NCI-H1694 (cell line): ENCODE measurements at places on chromosomes 1 and 21.

- no peak for DNase-seq
Measured at GRCh38 chr21:14487490-14488432, 58.4 kb downstream of the SAMSN1 start.

- no peak for DNase-seq
Measured at GRCh38 chr1:172448995-172449584, 5.2 kb upstream of the PIGC start.

DNA sequence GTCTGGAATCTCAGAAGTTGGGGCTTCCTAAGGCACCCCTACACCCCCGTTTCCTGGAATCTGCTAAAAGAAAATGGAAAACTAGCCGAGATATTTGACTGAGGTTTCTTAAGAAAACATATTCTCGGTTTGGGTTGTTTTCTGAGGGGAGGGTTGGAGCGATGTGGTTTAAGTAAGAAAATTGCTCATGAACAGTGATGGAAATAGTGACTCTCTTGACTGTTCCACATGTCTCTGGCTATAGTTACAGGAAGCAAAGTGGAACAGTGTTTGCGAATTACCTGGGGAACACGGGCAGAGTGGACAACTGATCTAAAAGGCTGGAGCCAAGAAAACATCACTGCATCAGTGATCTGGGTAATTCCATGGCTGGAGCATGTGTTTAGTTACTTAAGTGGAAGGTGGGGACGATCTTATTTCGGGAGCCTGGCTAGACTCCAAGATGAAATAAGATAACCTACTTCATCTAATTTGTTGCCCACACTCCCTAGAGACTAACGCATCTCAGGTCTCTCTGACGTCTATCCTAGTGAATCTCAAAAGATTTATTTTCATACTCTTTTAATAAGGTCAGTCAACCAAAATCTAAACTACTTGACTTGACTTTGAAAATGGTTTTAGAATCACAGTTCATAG is 92.4 kb downstream of the KCNJ15 start:
- no peak for DNase-seq

DNA sequence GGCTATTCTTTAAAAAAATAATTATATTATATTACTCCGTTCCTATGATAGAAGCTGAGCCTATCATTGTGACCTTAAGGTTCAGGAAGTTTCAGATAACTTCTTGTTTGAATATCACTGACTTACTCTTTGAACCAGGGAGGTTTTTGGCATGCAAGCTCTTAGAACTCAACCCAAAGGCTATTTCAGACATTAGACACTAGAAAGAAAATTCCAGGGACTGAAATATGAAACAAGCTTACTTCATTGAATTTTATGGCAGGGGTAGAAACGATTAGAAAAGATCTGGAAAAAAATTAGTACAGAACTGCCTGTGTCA is 159.6 kb downstream of the DENND1B start:
- DNase-seq = no peak

DNA sequence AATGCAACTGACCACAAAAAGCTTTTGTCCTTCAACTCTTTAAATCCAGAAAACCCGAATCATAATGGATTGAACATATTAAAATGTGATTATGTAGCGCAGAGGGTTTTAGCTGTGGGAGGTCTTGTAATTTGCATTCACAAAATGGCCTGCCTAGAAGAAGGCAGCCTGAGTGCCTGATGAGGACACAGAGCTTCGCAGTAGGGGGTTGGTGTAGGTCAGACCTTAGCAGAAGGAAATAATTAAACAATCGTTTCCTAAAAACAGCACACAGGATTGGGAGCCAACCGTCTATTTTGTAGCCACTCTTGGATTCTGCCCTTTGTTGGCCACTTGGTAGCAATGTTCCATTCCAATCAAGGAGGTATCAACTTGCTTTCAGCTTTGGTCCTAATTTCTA is 195.7 kb upstream of the KIAA0040 start:
- no peak for DNase-seq

GRCh38 chr1:8025061-8025670 is 943 bp downstream of the ERRFI1 start:
- no peak for DNase-seq

GRCh38 chr1:230647321-230647720 is 5.0 kb downstream of the COG2 start:
- no peak for DNase-seq
